ENCODE measurements at places on chromosomes 4 and X. TPM values are rescaled to one million over a fixed set of nuclear protein-coding genes. Genes with fewer than 3 reads are reported as not detected.

DNA sequence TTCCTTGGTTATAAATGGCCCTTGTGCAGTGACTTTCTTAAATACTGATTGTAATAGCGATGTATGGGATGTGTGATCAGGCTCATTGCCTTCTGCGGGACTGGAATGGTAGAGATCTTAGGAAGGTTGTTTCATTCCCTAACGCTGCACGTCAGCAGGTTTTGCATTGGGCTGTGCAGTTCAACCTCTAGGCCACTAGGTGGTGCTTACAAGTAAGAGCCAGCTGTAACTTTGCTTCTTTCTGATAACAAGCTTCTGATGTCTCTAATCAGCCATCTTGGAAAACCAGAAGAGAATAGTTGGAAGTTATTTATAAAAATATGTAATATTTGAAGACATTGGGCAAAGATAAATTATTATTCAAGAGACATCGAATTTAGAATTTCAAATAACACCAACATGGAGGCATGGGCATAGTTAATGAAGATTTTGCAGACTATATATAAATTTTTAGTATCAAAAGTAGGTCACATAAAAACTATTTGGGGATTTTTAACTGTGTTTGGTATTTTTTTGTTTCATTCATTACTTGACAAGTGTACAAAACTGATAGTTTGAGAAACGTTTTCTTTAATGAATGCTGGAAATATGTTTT is 339.7 kb upstream of the PCDH7 start:
- peak; percentile 8 for DNase-seq

AFF2 gene
- total RNA-seq = not detected

HHIP gene
- 0.09 TPM for total RNA-seq

CTAG1A gene
- not detected for total RNA-seq

Data from NCI-H460 (cell line).